ENCODE measurements at places on chromosomes 3 and 15. TPM values are rescaled to one million over a fixed set of nuclear protein-coding genes. Genes with fewer than 3 reads are reported as not detected.

DNA sequence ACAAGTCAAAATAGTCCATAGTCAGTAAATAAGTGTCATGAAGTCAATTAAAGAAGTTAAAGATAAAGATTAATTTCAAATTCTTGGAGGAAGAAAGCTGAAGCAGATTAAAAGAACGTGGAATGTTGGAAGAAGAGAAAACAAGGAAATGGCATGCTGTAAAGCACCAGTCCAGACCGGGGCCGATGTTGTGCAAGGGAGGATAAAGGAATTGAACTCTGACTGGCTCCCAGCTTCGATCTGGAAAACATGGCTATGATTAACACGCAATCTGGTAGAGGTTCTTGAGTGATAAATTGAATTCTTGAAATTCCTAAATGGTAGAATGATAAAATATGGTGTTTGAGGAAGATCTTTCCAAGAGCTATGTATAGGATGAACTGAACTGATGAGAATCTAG is 194.4 kb downstream of the MEIS2 start:
- no peaks in the 10 kb centered on the region for H3K36me3 ChIP-seq
- H3K4me3 ChIP-seq, result no peak overlapping the region
- H3K27me3 ChIP-seq, result no peaks in the 10 kb centered on the region
- H3K4me1 ChIP-seq, result no peaks in the 10 kb centered on the region

GRCh38 chr3:18149935-18150334 is 275.2 kb downstream of the SATB1 start:
- H3K27ac ChIP-seq, result no peak overlapping the region
- H3K36me3 ChIP-seq, result no peaks in the 10 kb centered on the region
- H3K4me3 ChIP-seq, result no peak overlapping the region
- no peaks in the 10 kb centered on the region for H3K4me1 ChIP-seq
- no peak for DNase-seq
- H3K27me3 ChIP-seq, result no peaks in the 10 kb centered on the region

DNA sequence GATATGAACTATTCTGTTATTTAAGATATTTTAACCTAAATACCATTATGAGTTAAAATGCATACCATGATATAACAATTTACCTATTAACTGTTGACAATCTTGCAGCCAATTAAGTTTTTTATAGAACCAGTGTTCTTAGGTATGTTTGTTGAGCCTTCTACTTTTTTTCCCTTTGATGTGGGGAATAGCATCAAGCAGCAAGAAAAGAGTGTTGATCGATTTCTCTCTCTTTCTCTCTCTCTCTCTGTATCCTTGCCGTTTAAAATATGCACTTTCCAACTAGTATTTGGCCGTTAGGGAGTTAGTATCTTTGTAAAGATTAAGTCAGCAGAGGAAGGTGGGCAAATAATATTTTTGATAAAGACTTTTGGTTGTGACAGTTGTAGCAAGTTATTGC is 5.9 kb downstream of the CHD2 start:
- H3K27ac ChIP-seq, result peak overlapping the region; percentile 97
- H3K36me3 ChIP-seq, result no peaks in the 10 kb centered on the region
- no peaks in the 10 kb centered on the region for H3K27me3 ChIP-seq
- no peaks in the 10 kb centered on the region for H3K4me1 ChIP-seq
- no peak for DNase-seq
- H3K4me3 ChIP-seq, result peak overlapping the region; percentile 73

DNA sequence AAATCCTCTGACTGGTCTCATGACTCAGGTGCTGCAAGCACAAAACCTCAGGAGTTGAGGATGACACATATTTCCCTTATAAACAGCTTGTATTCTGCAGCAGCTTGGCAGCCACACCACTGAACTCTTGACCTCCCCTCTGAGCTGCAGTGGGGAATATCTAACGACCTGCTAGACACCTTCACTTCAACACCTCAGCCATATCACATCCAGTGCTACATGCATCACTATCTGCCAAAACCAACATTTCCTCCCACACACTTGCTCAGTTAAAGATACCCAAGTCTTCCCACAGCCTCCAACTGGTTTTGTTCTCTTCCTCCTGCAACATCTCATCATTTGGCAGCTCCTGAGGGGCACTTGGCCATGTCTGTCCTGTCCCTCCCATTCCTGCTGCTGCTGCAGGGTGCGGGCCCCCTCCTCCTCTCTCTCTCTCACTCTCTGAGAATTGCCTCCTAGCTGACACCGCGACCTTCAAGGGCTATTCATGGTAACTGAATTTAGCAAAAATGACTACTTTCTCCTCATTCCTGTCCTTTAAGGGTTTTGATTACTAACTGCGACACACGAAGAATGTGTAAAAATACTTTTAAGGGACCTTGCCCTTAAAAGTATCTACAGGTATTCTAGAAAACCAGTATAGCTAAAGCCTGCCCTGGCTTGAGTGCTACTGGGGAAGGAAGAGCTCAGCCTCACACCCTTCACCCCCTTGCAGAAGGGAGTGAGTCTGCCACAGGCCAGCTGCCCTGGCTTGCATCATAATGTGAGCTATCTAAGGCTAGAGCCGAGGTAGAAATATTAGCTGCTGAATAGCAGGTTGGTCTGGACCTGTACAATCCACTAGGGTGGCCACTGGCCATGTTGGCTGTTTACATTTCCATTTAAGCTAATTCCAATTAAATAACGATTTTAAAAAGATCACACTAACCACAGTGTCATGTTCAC is 5.0 kb upstream of the CCR9 start:
- H3K36me3 ChIP-seq, result no peaks in the 10 kb centered on the region
- no peak for DNase-seq
- no peak overlapping the region for H3K27ac ChIP-seq
- no peaks in the 10 kb centered on the region for H3K4me1 ChIP-seq
- H3K4me3 ChIP-seq, result no peak overlapping the region
- H3K27me3 ChIP-seq, result no peaks in the 10 kb centered on the region

GRCh38 chr3:31908391-31909097 is 72.5 kb downstream of the OSBPL10 start:
- no peaks in the 10 kb centered on the region for H3K36me3 ChIP-seq
- no peaks in the 10 kb centered on the region for H3K27me3 ChIP-seq
- H3K27ac ChIP-seq, result peak overlapping the region; percentile 29
- no peaks in the 10 kb centered on the region for H3K4me1 ChIP-seq
- H3K4me3 ChIP-seq, result no peak overlapping the region
- no peak for DNase-seq

DNA sequence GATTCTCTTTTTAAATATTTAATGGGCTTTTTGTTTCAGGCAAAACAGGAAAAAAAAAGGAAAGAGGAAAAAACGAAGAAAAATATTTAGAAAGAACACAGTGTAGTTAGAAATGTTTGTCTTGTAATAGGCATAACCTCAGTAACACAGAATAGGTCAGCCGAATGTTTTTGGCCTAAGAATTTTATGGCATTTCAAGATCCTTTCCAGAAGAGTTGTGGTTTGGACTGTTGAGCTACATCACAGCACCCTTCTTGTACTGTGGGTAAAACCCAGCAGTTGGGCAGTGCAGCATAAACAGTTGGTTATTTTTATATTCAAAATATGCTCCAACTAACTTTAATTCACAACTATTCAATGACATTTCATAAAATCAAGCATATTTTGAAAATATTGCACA is 474.4 kb upstream of the AGTR1 start:
- no peak overlapping the region for H3K4me3 ChIP-seq
- DNase-seq, result no peak
- peaks cover 6% of the 10 kb centered on the region for H3K36me3 ChIP-seq
- H3K27ac ChIP-seq, result no peak overlapping the region
- H3K4me1 ChIP-seq, result no peaks in the 10 kb centered on the region

DNA sequence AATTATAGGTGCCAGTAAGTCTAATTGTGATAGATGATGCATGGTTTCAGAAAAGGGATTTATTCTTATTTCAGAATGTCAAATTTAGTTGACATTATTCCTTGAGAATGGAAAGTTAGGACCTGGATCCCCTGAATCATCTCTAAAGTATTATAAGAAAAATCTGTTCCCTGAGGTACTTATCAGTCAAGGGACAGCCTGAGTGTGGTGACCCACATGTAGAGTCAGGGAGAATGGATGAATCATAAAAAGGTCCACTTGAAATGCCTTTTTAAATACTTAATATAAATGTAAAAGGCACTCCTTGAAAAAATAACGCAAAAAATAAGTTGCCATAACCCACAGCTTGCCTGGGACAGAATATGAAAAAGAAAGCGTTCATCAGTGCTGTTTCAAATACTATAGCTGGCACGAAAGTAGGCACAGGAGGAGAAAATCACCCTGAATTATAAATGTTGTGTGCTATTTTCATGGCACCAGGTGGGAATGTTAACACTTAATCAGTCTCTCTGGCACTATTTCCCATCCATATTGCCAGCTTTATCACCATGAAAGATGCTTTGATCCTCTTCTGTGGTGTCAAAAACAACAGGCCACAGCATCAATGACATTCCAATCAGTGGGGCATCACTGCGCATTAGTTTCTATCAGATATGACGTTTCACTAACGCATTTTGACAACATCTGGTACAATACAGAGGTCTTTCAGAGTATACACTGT is 208.5 kb downstream of the EPHA3 start:
- no peak for DNase-seq
- no peaks in the 10 kb centered on the region for H3K36me3 ChIP-seq
- no peaks in the 10 kb centered on the region for H3K4me1 ChIP-seq
- H3K27ac ChIP-seq, result no peak overlapping the region

DNA sequence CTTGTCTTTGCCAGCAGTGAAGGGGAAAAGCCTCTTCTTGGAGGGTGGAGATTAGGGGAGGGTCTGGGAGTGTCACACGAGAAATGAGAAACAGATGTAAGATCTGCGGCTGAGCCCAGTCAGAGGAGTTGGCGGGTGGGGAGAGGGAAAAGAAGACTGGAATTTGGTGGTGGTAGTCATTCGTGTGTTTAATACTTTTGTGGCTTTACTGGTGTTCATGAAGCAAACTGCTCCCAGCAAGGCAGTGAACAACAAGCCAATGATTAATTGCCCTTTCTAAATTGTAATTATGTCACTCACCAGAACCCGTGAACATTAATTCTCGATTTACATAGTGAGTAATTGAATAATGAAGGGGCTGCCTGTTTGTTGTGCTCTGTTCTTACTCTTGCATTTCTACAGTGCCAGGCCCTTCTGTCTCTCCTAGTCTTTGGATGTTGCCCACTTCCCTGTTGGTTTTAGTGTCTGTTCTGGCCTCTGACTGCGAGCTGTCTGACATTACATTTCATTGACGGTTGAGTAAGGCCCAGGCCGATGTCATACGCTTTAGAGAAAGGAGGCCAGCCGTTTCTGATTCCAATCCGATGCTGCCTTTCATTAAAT is 78.0 kb downstream of the CHCHD6 start:
- H3K36me3 ChIP-seq, result no peaks in the 10 kb centered on the region
- no peak for DNase-seq
- no peaks in the 10 kb centered on the region for H3K27me3 ChIP-seq

GRCh38 chr3:10708216-10708893 is 107.7 kb upstream of the SLC6A11 start:
- no peaks in the 10 kb centered on the region for H3K36me3 ChIP-seq
- no peak overlapping the region for H3K4me3 ChIP-seq
- no peak overlapping the region for H3K27ac ChIP-seq
- H3K27me3 ChIP-seq, result peaks cover 65% of the 10 kb centered on the region
- H3K4me1 ChIP-seq, result no peaks in the 10 kb centered on the region
- DNase-seq, result no peak

- no peak for DNase-seq
- no peak overlapping the region for H3K27ac ChIP-seq
- no peaks in the 10 kb centered on the region for H3K36me3 ChIP-seq
- H3K4me3 ChIP-seq, result no peak overlapping the region
- H3K4me1 ChIP-seq, result no peaks in the 10 kb centered on the region
Observed at GRCh38 chr3:111968319-111969054, 10.3 kb upstream of the ABHD10 start.

DNA sequence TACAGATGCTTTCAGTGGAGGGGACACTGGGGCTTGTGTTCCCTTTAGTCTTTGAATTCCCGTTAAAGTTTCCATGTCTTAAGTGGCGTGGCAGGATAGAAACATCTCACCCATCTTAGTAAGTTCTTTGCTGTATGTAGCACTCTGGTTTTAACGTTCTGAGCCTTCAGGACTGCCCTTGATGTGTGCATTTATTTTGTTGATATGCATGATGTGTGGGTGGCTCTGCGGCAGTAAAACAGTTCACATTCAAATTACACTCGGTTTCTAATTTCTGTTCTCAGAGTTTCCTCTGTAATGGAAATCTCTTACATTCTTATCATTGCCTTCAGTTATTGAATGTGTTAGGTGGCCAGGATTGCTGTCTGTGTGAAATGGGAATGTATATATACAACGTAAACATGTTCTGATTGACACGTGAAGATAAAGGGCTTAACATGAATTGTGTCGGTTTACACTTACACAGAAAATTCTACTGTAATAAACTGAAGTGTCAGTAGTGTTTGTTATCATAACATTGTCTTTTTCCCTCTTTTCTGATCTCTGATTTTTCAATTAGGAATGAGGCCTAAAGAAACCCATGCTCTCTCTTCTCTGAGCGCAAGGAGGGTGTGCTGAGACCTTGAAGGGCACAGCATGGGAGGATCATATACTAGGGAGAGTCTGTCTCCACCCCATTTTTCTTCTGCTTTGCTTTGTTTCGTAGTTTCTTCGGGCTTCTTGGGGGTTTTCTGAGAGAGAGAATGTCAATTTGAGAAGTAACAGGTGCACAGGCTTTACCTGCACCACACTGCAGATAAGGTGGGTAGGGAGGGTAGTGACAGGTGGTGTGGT is 51.5 kb downstream of the IGF1R start:
- DNase-seq, result no peak
- no peaks in the 10 kb centered on the region for H3K36me3 ChIP-seq
- no peaks in the 10 kb centered on the region for H3K4me1 ChIP-seq
- no peaks in the 10 kb centered on the region for H3K27me3 ChIP-seq
- no peak overlapping the region for H3K4me3 ChIP-seq
- no peak overlapping the region for H3K27ac ChIP-seq

DNA sequence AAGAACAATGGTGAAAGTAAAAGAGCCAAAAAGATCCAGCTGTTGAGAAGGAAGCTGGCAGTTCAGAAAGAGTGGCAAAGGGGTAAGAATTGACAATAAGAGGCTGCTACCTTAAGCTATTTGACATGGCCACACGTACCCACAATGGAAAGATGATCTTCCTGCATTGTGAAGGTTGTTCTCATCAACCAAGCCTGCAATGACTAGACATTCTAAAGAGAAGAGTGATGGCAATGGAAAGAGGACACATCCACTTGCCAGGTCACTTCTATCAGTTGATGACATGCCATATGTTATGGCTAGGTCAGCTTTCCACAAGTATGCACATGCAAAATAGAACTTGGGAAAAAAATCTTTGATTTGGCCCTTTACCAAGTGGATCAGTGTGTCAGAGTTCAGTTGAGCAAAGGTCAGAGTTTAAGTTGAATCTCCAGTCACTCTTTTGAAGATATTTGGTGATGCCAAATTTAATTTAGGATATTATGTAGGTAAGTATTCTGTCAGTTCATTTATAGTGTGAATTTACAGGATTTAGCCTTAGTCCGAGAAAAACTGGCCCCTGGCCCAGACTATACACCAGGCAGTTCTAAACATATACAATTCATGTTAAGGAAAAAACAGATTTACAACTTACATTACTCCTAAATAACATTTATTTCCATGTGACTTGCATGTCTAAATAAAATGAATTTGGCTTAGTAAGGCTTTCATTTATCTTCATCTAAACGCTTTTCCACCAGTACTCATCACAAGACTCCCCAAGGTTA is 104.9 kb upstream of the FLNB start:
- H3K4me1 ChIP-seq, result no peaks in the 10 kb centered on the region
- H3K27ac ChIP-seq, result no peak overlapping the region
- no peaks in the 10 kb centered on the region for H3K27me3 ChIP-seq
- no peak overlapping the region for H3K4me3 ChIP-seq
- no peaks in the 10 kb centered on the region for H3K36me3 ChIP-seq

The C3orf20 gene
- 0.15 TPM for total RNA-seq

The C3orf85 gene
- not detected for total RNA-seq

The C3orf70 gene
- total RNA-seq, result 3.8 TPM

The AGTR1 gene
- 20.3 TPM for total RNA-seq

The LINGO1 gene
- 1.2 TPM for total RNA-seq

The INKA1 gene
- 2.3 TPM for total RNA-seq
